Activated T-cell treated with anti-CD3 and anti-CD28 coated beads, Interleukin-2, amount 50 U/mL, for 72 hours (primary cell): ENCODE measurements at places on chromosomes 2 and 18. TPM values are rescaled to one million over a fixed set of nuclear protein-coding genes. Genes with fewer than 3 reads are reported as not detected.

DNA sequence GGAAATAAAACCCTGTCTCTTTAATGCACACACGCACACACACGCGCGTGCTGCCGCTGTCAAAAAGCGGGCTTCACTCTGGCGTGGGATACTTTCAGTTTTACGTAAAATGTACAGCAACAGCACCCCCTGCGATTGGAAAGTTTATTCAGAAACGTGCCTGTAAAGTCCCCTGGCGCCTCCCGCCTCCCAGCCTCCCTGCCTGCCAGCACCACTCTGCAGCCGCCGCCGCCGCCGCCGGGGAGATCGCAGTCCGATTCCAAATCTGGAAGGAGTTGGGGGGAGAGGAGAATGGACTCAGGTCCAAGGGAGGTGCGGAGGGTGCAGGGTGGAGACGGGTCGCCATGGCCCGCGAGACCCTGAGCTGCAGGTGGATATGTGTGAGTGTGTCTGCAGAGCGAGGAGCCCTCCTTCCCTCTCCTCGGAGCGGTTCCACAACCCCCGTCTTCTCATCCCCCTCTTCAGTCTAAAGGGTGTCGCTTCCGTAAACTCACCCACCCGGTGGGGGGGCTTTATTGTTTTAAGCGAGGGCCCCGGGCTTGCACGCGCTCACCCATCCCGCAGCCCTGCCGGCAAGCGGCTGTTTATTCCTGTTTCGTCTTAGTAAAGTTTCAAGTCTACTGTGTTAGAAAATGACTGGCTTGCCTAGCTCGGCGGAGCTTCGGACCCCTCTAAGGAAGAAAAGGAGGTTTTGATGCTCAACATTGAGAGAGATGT is 1.8 kb upstream of the BCL11A start:
- no peak overlapping the region for H3K27ac ChIP-seq
- peaks cover 59% of the 10 kb centered on the region for H3K27me3 ChIP-seq
- peaks cover 2% of the 10 kb centered on the region for H3K36me3 ChIP-seq
- H3K4me1 ChIP-seq, result peaks cover 47% of the 10 kb centered on the region

The SFT2D3 gene
- 4.7 TPM for total RNA-seq

DNA sequence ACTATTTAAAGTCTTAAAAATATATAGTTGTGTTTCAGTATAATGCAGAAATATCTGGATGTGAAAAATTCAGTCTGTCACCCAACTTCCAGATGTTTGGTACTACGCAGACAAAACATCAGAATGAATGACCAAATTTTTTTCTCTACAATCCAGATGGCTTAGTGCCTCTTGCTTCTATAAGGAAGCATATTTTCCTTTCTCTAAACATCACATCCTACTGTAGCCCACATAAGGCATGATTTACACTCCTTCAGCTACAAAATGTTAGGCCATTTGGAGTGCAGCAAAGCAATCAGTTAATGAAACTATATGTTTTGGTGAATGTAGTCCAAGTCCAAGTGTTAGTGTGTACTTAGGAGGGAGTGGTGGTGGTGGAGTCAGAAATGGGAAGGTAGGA is 162.9 kb upstream of the SIX2 start:
- no peaks in the 10 kb centered on the region for H3K36me3 ChIP-seq
- no peak for DNase-seq

DNA sequence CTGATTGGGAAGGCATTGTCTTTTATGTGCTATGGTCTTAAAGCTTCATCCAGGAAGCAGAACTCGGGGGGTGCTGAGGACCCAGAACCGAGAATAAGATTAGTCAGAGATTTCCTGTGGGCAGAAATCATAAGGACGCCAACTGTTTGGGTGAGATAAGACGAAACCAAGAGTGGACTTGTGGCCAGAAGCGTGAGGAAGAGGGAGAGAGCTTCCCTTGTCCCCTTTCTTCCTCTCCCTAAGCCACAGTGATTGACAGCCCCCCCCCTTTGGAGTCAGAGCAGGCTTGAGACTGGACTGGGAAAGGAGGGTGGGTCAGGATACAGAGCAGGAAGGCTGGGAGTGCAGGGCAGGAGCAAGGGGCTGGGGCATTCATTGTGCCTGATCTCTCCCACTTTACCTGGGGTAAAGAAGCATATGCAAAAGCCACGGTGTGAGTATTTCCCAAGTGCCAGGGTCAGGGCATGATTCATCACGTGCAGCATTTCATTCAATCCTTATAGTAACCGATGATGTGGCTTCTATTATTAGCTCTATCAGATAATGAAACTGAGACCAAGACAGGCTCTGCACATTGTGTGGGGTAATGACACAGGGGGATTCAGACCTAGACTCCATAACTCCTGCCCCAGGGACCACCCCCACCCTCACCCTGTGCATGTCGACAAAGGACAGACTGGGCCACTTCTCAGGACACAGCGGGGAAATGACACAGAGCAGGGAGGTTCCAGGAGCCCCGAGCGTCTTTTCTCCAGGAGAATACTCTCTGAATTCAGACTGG is 3.0 kb upstream of the IL1RN start:
- no peak for DNase-seq
- H3K27ac ChIP-seq, result no peak overlapping the region
- peaks cover 11% of the 10 kb centered on the region for H3K27me3 ChIP-seq
- H3K4me3 ChIP-seq, result peak overlapping the region; percentile 73
- H3K36me3 ChIP-seq, result no peaks in the 10 kb centered on the region
